ENCODE measurements at places on chromosomes 12 and 14.

DNA sequence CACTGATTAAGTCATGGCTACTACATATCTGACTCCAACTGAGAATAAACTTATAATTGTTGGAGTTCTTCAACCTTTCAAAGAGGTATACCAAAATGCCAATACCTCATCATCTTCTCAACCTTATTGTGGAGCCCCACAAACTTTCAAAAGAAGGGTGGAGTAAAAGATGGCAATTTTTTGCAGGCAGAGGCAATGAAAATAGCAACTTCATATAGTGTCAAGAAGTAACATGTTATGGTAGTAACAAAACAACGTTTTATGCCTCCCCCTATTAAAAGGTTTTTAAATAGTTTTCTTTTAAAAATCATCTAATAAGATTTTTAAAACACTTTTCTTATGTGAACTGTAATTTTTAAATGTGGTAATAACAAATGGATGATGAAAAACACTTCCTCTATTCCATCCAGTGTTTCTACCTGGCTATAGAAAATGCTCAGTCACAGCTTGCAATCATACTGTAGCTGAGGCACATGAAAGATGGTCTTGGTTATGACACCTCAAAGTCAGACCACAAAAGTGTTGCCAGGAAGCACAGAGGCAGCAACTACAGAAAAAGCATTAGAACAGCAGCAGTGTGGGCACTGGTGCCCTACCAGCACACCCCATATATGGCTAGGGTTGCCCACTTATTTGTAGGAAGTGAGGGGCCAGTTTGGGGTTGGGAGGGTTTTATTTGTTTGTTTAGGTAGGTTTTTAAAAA, 7.0 kb downstream of the PPP1R12A start:
- no peak for DNase-seq

DNA sequence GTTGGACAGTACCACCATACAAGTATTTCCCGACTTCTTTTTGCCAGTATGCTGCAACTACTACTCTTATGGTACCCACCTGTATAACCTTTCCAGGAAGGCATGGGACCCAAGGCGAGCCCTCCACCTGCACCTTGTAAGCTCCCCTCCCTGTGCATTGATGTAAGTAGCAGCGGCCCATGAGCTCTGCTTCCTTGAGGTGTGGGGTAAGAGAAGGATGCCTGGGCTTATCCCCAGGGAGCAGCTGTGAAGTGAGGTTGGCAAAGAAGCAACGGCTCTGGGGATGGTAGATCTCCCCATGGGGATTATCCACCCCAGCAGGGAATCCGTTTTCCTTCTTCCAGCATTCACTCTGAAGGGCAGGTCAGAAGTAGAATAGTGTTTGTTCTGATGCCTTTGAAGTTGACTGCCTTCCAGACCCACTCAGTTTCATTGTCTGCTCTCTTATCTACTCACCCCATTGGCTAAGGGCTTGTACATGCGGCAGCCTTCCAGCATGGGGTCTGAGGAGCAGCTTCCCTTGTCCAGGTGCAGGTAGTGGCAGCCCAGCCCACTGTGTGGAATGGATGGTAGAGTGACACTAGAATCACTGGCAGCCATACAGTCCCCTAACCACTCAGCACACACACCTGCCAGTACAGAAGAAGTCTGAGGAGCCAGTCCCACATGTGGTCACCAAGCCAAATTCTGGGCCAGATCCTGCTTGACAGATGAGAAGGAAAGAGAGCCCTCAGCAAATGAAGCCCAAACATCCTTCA, 3.4 kb downstream of the CIROP start:
- DNase-seq, result no peak

DNA sequence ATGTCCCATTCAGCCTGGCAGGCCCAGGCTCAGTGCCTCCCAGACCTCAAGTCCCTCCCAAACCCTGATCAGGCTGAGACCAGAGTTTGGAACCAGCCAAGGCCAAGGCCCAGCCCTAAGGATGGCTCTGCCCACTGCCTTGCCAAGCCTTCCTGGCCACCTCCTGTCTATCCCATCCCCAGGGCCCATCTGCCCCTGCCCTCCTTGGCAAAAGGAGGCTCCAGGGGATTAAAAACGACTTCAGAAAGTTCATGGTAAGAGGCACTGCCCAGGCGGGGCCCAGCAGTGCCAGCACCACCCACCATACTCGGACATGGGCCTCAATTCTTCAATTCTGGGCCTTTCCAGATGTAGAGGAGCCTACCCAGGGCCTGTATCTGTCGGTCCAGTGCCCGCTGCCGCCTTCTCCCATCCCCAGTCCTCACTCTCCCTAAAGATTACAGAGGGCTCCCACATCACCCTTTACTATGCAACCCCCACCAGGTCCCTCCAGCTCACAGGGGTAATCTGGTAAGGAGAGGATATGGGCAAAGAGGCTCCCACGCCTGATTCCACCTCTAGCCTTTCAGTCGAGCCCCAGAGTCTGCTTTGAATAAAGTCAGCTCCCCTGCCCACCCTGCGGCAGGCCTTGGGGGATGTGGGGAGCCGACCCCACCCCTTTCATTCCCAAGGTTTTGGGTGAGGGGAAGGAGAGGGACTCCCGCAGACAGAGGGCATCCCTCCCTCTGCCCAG, 932 bp downstream of the ADCY6 start:
- DNase-seq, result no peak

DNA sequence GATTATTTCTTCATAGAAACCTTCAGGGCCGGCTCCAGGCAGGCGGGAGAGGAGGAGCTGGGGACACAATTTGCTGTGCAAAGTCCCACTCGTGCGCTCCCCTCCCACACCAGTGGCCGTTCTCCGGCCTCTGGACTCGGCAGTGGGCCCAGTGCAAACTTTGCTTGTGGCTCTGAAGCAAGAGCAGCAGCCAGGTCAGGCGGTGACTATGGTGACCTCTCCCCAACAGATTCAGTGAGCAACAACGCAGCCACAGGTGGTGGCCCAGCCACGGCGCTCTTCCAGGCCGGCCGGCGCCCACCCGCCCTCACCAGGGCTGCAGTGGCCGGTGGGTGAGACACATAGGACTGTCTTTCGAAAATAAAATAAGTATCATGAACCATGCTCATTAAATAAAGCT, 29.5 kb downstream of the VPS37B start:
- no peak for DNase-seq

DNA sequence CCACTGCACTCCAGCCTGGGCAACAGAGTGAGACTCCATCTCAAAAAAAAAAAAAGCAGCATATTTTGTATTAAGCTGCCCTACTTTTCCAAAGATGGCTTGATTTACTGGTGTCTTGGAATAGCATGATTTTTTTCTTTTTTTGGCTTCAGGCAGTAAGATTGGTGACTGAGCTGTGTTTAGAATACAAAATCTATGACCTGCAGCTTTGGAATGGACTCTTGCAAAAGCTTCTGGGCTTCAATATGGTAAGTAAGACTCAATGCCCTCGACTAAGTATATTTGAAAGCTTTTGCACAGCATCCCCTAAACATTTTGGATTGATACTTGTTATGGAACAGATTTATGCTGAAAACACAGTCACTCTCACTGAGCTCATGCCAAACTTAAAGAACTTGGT, 87.8 kb downstream of the KNTC1 start:
- no peak for DNase-seq

- no peak for DNase-seq
These were observed 85.4 kb downstream of the WSCD2 start for GRCh38 chr12:108214486-108214885.

GRCh38 chr12:59164226-59164625, 243.9 kb upstream of the LRIG3 start:
- DNase-seq, result no peak

- DNase-seq, result no peak
These were observed 11.7 kb downstream of the FAM181A start for GRCh38 chr14:93938751-93939303.

DNA sequence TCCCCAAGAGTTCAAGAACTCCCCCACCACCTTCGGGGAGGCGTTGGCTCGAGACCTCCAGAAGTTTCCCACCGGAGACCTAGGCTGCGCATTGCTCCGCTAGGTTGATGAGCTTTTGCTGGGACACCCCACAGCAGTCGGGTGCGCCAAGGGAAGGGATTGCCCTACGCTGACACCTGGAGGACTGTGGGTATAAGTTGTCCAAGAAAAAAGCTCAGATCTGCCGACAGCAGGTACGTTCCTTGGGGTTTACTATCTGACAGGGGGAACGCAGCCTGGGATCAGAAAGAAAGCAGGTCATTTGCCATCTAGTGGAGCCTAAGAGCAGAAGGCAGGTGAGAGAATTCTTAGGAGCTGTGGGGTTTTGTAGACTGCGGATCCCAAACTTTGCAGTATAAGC, 98.8 kb downstream of the FRMD6 start:
- no peak for DNase-seq

DNA sequence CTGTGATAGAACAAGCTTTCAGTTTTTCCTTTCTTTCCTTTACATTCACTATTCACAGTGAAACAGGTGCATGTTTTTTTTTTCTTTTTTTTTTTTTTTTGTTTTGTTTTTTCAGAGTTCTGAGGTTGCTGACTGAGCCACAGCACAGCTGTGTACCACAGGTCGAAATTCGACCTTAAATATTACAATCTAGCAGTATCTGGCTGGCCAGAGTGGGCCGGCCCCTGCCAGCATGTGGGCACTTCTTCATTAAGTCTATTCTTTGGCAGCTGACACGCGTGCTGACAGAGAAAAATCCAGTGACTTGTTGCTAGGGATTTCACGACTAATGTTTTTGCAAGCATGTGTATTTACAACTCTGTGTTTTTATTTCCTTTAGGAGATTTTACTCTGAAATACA, 33.9 kb downstream of the FBXO33 start:
- DNase-seq, result no peak

GRCh38 chr14:22221508-22221907, 367.5 kb downstream of the DAD1 start:
- no peak for DNase-seq

DNA sequence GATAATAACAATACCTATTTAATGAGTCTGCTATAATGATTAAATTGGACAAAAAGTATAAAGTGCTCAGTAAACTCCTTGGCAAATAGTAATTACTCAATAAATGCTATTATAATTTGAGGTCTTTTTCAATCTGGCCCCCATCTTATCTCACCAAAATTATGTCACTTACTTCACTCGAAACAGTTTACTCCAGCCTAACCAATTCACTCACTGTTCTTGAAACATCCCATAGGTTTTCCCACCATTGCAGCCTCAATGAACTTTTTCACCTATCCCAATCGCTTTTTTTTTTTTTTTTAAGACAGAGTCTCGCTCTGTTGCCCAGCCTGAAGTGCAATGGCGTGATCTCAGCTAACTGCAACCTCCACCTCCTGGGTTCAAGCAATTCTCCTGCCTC, 17.5 kb upstream of the PRKAG1 start:
- DNase-seq, result no peak

DNA sequence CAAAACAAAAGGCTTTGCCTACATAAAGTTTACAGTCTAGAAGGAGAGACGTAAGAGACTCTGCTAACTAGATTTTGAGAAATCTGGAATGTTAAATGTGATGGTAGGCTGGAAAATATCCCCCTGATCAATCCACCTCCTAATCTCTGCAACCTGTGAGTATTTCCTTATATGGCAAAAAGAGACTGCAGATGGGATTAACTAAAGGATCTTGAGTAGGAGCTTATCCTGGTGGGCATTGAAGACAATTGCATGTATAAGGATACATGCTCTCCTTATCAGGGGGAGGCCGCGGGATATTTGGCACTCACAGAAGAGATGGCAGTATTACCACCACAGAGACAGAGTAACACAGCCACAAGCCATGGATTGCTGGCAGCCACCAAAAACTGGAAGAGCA, 95.2 kb downstream of the EGLN3 start:
- no peak for DNase-seq

DNA sequence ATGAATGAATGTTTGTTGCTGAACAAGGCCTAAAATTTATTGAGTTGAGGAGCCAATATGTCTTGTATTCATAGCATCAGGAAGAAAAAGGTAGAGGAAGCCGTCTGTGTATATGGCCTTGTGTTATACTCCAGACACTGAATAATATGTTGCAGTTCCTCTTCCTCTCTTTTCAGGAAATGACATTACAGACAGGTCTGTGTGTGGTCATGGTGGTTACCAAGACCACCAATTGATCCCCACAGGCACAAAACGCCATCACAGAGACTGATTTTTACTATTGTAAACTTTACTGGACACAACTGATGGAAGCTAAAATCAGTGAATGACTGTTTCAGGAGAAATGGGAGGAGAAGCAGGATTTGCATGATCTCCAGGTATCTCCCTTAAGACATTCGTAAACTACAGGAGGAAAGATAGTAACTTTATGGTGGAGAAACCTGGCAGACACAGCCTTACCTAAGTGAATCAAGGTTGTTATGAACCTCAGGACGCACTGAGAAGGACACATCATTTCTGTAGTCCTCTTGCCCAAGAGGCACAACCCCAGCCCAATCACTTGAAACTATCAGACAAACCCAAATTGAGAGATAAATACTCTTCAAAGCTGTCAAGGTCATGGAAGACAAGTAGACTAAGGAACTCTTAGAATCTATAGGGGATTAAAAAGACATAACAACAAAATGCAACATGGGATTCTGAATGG, 334.1 kb upstream of the RGS6 start:
- no peak for DNase-seq

DNA sequence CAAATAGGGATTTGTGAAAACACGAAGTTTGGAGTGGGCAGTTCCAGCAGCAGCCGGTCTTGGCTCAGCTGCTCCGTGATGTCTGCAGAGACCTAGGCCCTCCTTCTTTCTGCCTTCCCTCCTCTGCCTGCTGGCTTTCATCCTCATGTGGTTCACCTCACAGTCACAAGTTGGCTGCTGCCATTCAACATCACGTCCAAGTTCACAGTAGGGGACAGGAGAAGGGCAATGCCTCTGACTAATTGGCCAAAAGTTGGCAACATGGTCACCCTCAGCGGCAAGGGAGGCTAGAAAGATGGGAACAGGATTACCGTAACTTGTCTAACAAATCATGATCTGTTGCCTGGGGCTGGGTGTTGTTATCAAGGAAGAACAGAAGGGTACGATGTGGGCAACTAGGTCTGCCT, 7.8 kb upstream of the CACNA2D4 start:
- DNase-seq, result no peak

- DNase-seq, result no peak
These were observed 818.1 kb upstream of the TMEM132C start for GRCh38 chr12:127448906-127449305.

DNA sequence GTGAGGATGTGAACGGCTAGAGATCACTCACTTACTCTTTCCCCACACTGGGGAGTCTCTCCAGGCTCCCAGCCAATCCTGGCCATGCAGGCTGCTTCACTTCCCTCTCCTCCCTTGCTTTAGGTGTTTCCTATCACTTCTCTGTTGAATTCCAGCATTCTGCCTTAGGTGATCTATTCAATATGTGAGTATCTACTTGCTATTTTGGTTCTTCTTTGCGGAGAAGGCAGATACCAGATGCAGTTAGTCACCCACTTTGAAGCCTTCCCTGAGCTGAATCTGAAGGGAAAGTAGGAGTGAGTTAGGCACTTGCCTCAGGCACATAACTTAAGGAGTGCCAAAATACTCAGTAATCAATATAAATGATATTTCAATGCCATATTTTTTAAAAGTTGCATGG, 36.0 kb upstream of the FAR2 start:
- DNase-seq, result no peak

GRCh38 chr12:4960030-4960429, 50.3 kb downstream of the KCNA1 start:
- no peak for DNase-seq

- DNase-seq, result no peak
These were observed 974.3 kb downstream of the VRK1 start for GRCh38 chr14:97771340-97772045.

GRCh38 chr12:92625639-92626310, 77.0 kb upstream of the PLEKHG7 start:
- no peak for DNase-seq

Measured in SW 1271 (cell line).